Activated CD8-positive, alpha-beta T cell treated with anti-CD3 and anti-CD28 coated beads for 36 hours (primary cell): ENCODE measurements at places on chromosomes 5 and 9. TPM values are rescaled to one million over a fixed set of nuclear protein-coding genes. Genes with fewer than 3 reads are reported as not detected.

GRCh38 chr5:179834120-179834519, 13.4 kb downstream of the SQSTM1 start:
- no peak overlapping the region for H3K4me3 ChIP-seq
- no peak overlapping the region for H3K27ac ChIP-seq

GRCh38 chr9:72753266-72753893, 199.5 kb downstream of the ALDH1A1 start:
- DNase-seq = no peak
- no peak overlapping the region for H3K4me3 ChIP-seq
- no peak overlapping the region for H3K27ac ChIP-seq
- H3K4me1 ChIP-seq = no peaks in the 10 kb centered on the region

- H3K4me3 ChIP-seq = no peak overlapping the region
- H3K27me3 ChIP-seq = no peaks in the 10 kb centered on the region
- no peak overlapping the region for H3K27ac ChIP-seq
- no peak for DNase-seq
- H3K4me1 ChIP-seq = no peaks in the 10 kb centered on the region
- no peaks in the 10 kb centered on the region for H3K36me3 ChIP-seq
Observed at GRCh38 chr5:9380109-9380508, 165.8 kb downstream of the SEMA5A start.

GRCh38 chr9:68883224-68883623, 130.7 kb downstream of the PRKACG start:
- H3K4me3 ChIP-seq = no peak overlapping the region
- H3K27me3 ChIP-seq = peaks cover 4% of the 10 kb centered on the region
- H3K27ac ChIP-seq = no peak overlapping the region
- no peaks in the 10 kb centered on the region for H3K36me3 ChIP-seq

DNA sequence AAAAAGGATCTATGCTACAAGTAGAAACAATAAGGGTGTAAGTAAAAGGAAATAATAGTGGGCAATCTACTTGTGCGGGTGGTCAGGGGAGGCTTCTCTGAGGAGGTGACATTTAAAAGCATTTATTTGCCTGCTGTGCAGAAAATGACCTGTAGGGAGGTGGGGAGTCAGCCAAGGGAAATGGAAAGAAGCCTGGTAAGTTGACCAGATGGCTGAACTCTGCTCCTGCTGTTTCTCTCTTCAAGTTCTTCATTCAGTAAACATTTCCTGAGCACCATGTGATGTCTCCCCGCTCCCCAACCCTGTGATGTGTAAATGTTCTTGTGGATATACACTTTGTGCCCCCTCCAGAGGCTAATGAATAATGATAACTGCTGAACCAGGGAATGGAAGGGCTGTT, 9.9 kb upstream of the SPIN1 start:
- H3K27me3 ChIP-seq = peaks cover 1% of the 10 kb centered on the region
- no peak overlapping the region for H3K4me3 ChIP-seq
- no peaks in the 10 kb centered on the region for H3K4me1 ChIP-seq
- no peak for DNase-seq
- H3K27ac ChIP-seq = no peak overlapping the region
- H3K36me3 ChIP-seq = no peaks in the 10 kb centered on the region

DNA sequence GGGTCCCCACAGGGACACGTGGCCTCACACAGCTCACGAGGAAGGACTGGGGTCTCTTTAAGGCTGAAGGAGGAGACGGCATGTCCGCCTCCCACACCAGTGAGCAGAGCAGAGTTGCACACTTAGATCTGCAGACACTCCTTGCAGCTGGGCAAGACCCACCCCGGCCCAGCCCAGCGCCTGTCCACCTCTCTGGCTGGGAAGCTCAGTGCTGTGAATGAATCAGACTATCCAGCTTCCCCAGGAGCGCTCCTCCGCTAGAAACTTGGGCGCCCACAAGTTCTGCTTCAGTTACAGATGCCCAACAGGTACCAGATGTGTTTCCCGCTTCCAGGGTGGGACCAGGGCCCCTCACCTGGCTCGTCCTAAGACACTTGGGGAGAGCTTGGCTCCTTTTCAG, 78.9 kb downstream of the NSUN2 start:
- no peak for DNase-seq
- no peak overlapping the region for H3K4me3 ChIP-seq
- no peak overlapping the region for H3K27ac ChIP-seq

DNA sequence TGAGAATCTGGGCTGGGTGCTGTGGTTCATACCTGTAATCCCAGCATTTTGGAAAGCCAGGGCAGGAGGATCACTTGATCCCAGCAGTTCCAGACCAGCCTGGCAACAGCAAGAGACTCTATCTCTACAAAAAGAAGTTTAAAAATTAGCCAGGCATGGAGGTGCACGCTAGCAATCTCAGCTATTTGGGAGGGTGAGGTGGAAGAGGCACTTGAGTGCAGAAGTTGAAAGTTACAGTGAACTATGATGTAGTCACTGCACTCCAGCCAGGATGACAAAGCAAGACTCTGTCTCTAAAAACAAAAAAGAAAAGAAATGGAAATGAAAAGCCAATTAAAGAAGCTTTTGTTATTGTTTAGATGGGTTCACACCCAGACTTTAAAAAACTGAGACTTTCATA, 131.6 kb upstream of the RASA1 start:
- H3K36me3 ChIP-seq = no peaks in the 10 kb centered on the region
- no peak for DNase-seq
- H3K27me3 ChIP-seq = no peaks in the 10 kb centered on the region
- H3K4me1 ChIP-seq = peaks cover 12% of the 10 kb centered on the region

DNA sequence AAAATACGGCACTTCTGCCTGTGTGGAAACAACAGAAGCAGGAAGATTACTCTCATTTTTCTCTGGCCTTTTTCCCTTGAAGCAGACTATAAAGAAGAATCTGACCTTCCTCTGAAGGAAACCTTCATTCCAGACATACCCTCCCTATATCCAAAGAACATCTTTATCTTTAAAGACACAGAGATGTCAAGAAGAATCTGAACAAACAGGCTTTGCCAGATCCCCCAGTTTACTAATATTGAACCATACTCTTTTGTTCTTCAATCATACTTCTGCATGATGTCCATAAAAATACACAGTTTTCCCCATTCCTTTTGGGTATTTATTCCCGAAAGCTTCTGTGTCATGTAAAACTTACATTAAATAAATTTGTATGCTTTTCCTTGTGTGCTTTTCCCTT, 225.8 kb downstream of the MAT2B start:
- H3K36me3 ChIP-seq = no peaks in the 10 kb centered on the region
- no peak overlapping the region for H3K27ac ChIP-seq
- no peaks in the 10 kb centered on the region for H3K27me3 ChIP-seq
- DNase-seq = no peak

DNA sequence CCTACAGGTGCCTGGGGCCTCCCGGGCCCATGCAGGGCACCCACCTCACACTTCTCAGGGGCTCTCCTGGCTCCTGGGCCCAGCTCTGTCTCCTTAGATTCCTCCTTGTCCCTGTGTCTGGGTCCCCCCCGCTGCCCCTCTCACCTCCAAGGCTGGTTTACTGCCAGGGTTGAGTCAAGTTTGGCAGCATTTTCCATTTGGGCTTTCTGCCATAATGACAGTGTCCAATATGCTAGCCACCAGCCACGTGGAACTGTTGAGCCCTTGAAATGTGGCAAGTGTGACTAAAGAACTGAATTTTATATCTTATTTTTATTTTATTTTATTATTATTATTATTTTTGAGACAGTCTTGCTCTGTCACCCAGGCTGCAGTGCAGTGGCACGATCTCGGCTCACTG, 1.9 kb downstream of the TTC16 start:
- no peak for DNase-seq
- no peaks in the 10 kb centered on the region for H3K36me3 ChIP-seq
- no peaks in the 10 kb centered on the region for H3K27me3 ChIP-seq
- peaks cover 34% of the 10 kb centered on the region for H3K4me1 ChIP-seq
- no peak overlapping the region for H3K4me3 ChIP-seq

DNA sequence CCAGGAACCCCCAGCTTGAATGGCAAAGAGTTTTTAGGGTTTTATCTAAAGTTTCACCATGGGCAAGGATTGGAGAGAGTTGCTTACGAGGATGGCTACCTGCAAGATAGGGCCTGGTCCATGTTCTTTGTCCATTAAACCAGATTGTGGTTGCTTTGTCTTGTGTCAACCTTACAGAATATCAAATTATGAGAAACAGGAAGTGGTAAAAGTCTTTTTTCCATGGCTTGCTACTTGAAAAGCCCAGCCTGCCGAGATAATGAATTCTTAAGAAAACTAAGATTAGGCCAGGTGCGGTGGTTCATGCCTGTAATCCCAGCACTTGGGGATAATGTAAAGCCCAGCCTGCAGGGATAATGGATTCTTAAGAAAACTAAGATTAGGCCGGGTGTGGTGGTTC, 24.4 kb downstream of the ZNF474 start:
- H3K4me1 ChIP-seq = peaks cover 6% of the 10 kb centered on the region
- H3K27me3 ChIP-seq = no peaks in the 10 kb centered on the region
- no peak for DNase-seq
- no peak overlapping the region for H3K4me3 ChIP-seq

- H3K27me3 ChIP-seq = peaks cover 11% of the 10 kb centered on the region
- no peak for DNase-seq
- no peak overlapping the region for H3K27ac ChIP-seq
- no peak overlapping the region for H3K4me3 ChIP-seq
- no peaks in the 10 kb centered on the region for H3K36me3 ChIP-seq
Observed at GRCh38 chr9:16825331-16825725, 45.1 kb downstream of the BNC2 start.

DNA sequence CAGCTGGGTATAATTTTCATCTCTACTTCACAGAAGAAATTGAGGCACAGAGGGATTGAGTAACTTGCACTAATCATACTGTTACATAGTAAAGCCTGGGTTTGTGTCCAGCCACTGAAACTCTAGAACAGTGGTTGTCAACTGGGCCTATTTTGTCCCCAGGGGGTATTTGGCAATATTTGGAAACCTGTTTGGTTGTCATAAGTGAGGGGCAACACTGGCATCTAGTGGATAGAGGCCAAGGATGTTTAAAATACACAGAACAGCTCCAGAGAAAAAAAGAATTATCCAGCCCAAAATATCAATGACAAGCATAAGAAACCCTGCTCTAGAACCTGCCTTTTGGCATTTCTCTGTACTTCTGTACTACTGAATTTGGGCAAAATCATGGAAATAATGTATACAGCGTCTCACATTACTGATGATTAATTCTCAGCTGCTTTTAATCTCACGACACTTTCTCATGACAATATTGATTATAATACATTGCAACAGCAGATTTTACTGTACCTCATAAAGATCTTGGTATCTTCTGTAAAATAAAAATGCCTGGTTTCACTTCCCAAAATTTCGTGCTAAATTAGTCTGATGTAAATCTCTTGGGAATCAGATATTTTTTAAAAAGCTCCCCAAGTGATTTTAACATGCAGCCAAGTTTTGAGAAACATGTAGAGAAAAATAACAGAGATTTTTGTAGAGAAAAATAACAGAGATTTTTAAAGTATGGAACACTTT, 112.7 kb downstream of the RORB start:
- peaks cover 4% of the 10 kb centered on the region for H3K27me3 ChIP-seq
- H3K27ac ChIP-seq = no peak overlapping the region
- H3K36me3 ChIP-seq = no peaks in the 10 kb centered on the region
- no peak overlapping the region for H3K4me3 ChIP-seq
- no peak for DNase-seq

The GLDC gene
- total RNA-seq = 0.63 TPM

The INSL6 gene
- total RNA-seq = not detected

The NOXA1 gene
- 0.72 TPM for total RNA-seq

The PTGDS gene
- not detected for total RNA-seq

The FBXO4 gene
- total RNA-seq = 21.0 TPM

The SUSD3 gene
- 36.7 TPM for total RNA-seq
